ENCODE measurements at places on chromosomes 11 and 22.
A peak's percentile ranks its signal among the peaks of the same experiment; 100 is the strongest.

DNA sequence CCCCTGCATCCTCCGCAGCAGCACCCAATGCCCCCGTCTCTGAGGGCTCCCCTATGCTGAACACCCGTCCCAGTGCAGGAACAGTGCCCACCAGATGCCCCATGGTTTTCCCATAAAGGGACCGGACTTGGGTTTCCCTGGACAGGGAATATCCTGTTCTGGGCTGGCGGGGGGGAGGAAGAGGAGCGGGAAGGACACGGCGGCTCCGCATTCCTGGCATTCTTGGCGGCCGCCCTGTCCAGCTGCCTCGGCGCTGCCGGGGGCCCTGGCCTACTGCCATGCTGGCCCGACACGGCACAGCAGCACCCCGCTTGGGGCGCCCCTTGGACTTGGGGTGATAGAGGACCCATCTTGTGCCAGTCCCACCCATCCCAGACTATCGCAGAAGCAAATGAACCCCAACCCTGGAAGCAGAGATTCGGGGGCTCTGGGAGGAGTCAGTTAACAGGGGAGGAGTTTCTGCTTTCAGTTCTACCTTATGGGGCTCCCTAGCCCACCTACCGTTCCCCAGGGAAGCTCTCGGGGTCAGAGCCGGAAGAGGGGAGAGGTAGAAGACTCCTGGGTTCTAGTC is 23.7 kb upstream of the CBX7 start:
- peak; percentile 89 for DNase-seq

DNA sequence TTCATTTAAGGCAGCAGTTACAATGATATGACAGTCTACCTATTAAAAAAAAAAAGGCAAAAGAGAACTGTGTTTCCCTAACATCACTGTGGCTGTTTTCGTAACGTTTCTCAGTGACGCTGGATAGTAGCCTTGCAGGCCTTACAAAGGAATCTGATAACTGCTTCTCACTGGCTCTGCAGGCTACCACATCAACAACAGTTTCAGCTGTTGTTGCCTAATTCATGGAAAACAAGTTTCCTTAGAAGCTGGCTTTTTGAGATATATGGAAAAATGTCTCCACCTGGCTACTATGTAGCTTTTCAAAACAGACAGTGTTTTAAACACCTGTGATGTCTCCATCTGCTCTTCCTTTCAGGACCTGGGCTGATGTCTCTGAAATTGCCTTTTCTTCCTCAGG is 3.8 kb downstream of the OR51V1 start:
- DNase-seq = no peak

DNA sequence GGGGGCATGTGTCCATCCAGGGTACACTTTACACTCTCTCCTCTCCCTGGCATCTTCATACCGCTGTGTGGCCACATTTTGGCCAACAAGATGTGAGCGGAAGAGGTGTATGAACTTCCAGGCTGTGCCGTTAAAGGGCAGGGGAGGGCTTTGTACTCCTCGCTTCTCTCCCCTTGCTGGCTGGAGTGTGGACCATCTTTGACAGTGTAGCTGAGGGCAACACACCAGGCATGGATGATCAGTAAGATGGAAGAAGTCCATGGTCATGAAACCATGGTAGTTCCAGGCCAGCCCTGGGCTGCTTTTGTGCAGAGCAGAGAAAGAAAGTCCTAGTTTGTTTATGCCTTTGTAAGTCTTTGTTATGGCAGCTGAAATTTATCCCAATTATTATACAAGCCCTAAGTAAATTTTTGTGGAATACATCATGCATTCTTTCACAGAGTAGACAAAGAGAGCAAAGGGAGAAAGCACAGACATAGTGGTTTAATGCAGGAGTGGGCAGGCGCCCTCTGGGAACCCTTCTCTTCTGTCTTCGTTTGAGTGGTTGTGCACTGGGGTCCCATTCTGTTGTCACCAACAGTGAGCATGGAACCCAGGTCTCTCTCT is 70.4 kb downstream of the FBXO7 start:
- peak; percentile 73 for DNase-seq

DNA sequence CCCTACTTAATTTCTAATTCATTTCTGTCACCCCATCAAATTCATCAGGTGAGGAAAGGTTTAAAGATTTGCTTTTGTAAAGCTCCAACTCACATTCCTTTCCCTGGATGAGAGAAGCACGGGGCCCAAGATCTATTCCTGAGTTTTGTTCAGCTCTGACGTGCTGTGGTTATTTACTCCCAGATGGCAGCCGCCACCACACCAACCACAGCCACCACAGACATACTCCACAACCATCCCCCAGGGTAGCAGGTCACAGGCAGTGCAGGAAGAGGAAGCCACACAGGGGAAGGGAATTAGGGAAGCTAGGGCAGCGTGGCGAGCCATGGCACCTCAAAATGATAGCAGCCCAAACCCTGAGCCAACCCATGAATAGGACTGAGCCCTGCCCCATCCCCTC is 63.5 kb upstream of the CSNK2A3 start:
- DNase-seq = no peak
